ENCODE measurements at places on chromosomes 2 and 18.
A peak's percentile ranks its signal among the peaks of the same experiment; 100 is the strongest.

DNA sequence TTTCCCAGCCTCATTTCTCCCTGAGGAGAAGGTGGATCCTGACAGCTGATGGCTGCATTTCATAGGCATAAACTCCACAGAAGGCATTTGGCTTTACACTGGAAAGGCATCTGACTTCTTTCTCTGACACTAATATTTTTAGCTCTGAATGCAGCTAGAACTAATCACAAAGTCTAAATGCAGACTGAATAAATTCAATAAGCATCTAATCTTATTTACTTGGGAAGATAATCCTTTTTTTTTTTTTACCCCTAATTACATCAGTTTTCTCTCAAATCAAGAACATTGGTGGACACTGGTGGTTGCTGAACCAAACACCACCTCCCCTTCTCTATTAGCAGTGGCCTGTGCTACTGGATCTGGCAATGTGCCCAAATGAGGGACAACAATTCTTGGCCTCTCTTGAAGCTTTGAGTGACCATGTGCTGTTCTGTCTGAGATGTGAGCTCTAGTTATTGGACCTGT is 50.9 kb upstream of the CD226 start:
- DNase-seq: no peak

DNA sequence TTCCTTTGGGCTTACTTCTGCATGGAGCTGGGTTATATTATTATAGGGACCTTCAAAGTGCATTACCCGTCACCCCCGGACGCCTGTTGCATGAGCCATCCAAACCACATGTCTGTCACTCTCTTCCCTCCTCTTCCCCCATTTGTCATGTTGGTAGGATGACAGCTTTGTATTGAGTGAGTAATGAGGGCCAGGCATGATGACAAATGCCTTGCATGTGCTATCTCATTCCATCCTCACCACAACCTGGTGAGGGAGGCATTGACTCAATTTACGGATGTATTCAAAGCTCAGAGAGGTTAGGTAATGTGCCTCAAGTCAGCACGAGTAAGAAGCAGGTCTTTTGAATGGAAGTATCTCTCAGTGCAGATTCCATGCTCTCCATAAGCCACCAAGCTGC is 510.5 kb upstream of the TNP1 start:
- DNase-seq: peak; percentile 81

DNA sequence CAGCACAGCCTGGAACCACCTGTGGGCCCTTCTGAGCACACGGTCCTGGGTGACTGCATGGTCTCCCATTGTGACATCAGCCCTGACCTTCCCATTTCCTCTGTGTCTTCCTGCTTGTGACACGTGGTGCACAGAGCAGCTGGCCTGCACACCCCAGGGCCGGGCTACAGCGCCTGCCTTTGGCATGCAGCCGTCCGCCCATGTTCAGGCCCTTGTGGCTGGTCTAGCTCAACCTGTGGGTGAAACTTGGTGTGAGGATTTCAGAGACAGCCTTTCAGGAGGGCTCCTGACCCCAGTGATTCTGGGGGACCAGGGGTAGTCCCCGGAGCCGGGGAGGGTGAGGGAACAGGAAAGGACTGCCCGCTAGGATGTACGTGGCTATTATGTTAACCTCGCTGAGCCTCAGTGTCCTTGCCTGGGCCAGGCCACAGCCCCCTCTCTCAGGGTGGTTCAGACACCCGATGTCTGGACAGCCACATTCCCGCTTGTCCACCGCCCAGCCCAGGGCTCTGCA is 284.8 kb upstream of the HS6ST1 start:
- DNase-seq: no peak

DNA sequence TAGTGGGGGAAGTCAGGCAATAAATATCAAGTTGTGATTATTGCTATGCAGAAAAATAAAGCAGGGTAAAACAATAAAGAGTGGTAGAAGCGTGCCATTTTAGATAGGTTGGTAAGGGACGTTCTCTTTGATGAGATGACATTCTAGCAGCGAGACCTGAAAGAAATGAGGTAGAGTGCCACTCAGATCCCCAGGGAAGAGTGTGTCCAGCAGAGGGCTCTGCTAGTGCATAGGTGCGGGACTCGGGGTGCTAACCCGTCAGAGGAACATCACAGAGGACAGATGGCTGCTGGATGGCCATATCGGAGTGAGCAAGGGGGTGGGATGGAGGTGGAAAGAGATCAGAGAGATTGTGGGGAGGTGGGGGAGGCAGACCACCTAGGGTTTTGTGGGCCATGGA is 16.3 kb upstream of the GTF2A1L start:
- DNase-seq: peak; percentile 8

DNA sequence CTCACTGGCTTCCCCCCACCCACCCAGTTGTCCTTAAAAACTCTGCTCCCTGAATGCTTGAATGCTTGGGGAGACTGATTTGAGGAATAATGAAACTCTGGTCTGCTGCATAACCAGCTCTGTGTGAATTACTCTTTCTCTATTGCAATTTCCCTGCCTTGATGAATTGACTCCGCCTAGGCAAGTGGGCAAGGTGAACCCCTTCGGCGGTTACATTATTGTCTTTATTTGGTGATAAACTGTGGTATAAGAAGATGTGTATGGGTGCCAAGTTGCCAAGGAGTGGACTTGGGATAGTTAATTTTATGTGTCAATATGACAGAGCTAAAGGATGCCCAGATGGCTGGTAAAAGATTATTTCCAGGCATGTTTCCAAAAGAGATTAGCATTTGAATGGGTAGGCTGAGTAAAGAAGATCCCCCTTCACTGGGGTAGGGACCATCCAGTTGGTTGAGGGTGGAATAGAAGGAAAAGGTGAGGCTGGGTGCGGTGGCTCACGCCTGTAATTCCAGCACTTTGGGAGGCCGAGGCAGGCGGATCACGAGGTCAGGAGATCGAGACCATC is 98.5 kb upstream of the HAAO start:
- DNase-seq: no peak

DNA sequence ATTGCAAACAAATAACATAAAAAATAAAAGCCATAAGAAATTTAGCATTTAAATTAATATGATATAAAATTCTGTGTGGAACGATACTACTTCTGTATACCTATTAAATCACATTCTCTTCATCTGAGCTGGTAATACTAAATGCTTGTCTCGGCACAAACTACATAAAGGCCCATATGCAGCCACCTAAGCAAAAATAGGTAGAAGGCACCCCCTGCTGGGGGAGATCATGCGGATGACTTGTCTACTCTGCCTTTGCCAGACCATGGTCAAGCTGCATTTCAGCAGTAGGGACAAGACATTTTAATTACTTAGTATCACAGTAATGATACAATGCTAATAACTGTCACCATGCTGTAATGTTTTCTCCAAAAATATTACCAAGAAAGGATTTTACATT is 108.0 kb downstream of the CDH19 start:
- DNase-seq: peak; percentile 6

DNA sequence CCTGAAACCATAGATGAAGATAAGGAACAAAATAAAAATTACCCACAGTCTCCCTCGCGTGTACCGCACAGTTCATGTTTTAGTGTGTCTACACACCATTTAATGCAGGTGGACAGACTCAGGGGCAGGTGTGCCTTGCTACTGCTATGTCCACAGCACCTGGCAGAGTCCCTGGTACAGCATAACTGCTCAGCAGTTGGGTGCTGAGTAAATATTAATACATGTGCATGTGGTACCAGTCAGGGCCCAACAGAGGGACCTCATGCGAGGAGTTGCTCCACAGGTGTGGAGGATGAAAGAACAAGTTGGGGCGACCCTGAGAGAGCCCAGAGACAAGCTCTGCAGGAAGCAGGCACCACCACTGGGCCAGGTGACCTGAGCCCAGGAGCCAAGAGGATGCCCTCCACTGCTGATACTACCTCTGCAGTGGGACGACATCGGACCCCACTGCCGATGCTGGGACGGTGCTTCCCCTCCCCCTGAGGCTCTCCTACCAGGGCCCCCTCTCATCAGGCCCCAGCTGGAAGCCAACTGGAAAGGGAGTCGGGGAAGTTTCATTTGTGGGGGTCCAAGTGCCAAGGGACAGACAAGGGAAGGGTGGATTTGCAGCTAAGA is 100.8 kb downstream of the NEDD4L start:
- no peak for DNase-seq

- DNase-seq: no peak
Observed at GRCh38 chr2:234643407-234643806, 146.5 kb upstream of the ARL4C start.

GRCh38 chr2:207531032-207531952 is 1.5 kb downstream of the CREB1 start:
- DNase-seq: peak; percentile 34

GRCh38 chr2:191539068-191539467 is 138.9 kb upstream of the NABP1 start:
- DNase-seq: peak; percentile 54

DNA sequence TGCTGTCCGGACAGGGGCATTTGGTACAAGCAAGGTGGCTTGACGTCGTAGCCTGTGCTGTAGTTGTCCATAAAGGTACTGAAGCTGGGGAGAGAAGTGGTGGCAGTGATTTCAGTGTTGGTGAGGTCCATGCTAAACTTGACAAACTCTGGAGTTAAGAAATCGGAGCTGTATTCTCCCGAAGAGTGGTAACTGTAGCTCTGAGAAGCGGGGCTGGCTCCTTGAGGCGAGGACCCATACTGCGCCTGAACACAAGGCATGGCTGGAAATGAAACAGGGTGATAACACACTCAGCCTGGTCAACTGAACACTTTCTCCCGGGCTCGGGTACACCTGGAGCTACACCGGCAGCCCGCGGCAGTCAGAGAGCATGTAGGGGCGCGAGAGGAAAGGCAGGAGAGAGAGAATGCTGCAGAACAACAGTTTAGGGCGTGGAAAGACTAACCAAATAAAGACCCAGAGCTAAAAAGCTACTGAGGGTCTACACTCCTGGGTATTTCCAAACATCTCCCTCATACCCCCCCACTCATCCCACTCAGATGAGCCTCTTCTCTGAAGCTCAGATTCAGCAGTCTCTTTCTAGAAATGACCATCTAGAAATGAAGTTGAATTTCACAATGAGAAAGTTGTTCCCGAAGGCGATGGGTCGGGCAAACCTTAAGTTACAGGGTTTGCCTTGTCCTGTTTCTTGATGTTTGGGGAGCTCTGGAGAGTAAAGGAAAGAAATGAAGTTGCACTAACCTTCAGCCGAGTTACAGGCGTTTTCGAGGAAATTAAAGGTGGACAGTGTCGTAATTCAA is 2.4 kb downstream of the NR4A2 start:
- DNase-seq: no peak

Measured in fibroblast of mammary gland (primary cell).